ENCODE measurements at places on chromosomes 13 and 19. TPM values are rescaled to one million over a fixed set of nuclear protein-coding genes. Genes with fewer than 3 reads are reported as not detected.
A peak's percentile ranks its signal among the peaks of the same experiment; 100 is the strongest.

GRCh38 chr13:93926425-93926824 is 553.1 kb downstream of the DCT start:
- peaks cover 9% of the 10 kb centered on the region for H3K36me3 ChIP-seq
- H3K27me3 ChIP-seq: no peaks in the 10 kb centered on the region
- peaks cover 16% of the 10 kb centered on the region for H3K4me1 ChIP-seq
- DNase-seq: no peak

The MTUS2 gene
- total RNA-seq: 1.4 TPM

- no peaks in the 10 kb centered on the region for H3K36me3 ChIP-seq
- H3K27ac ChIP-seq: no peak overlapping the region
- peaks cover 54% of the 10 kb centered on the region for H3K27me3 ChIP-seq
- H3K4me3 ChIP-seq: no peak overlapping the region
Observed at GRCh38 chr19:588093-588740, 1.5 kb upstream of the HCN2 start.

GRCh38 chr13:99033814-99034213 is 56.0 kb upstream of the DOCK9 start:
- H3K27me3 ChIP-seq: no peaks in the 10 kb centered on the region
- no peaks in the 10 kb centered on the region for H3K36me3 ChIP-seq
- no peak overlapping the region for H3K27ac ChIP-seq
- no peaks in the 10 kb centered on the region for H3K4me1 ChIP-seq

The FCHO1 gene
- 6.2 TPM for total RNA-seq

- no peaks in the 10 kb centered on the region for H3K27me3 ChIP-seq
- H3K4me3 ChIP-seq: no peak overlapping the region
- no peak overlapping the region for H3K27ac ChIP-seq
- no peak for DNase-seq
- H3K36me3 ChIP-seq: no peaks in the 10 kb centered on the region
Observed at GRCh38 chr13:44347301-44347700, 26.3 kb upstream of the SERP2 start.

- no peak for DNase-seq
- no peaks in the 10 kb centered on the region for H3K27me3 ChIP-seq
- peaks cover 11% of the 10 kb centered on the region for H3K36me3 ChIP-seq
- H3K27ac ChIP-seq: peak overlapping the region; percentile 30
Observed at GRCh38 chr19:38035515-38036495, 128.8 kb downstream of the SIPA1L3 start.

DNA sequence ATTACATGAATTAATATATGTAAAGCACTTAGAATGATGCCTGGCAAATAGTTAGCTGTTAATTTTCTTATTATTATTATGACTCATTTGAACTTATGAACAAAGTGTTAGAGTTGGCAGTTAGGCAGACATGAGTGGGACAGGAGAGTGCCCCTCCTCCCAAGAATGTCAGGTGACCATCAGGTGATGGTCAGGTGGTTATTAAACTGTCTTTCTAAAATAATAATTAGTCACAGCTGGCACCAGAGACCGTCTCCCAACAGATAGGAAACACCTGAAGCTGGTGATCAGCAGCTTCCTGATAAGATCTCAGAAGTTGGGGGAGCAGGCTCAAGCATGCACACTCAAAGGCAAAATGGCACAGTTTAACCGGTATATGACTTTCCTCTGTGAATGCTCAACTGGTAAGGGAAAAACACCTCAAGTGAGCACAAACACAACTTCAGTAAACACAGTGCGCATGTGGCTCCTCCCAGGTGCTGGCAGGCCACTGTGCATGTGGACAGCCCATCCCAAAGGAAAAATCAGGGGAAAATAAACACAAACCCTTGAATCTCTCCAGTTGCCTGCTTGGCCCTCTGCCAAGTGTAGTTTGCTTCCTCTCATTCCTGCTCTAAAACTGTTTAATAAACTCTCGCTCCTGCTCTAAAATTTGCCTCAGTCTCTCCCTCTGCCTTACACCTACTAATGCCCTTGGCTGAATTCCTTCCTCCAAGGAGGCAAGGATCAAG is 54.0 kb downstream of the FLT1 start:
- H3K4me1 ChIP-seq: peaks cover 2% of the 10 kb centered on the region
- H3K27me3 ChIP-seq: peaks cover 10% of the 10 kb centered on the region
- no peak overlapping the region for H3K27ac ChIP-seq
- H3K4me3 ChIP-seq: no peak overlapping the region
- no peaks in the 10 kb centered on the region for H3K36me3 ChIP-seq

DNA sequence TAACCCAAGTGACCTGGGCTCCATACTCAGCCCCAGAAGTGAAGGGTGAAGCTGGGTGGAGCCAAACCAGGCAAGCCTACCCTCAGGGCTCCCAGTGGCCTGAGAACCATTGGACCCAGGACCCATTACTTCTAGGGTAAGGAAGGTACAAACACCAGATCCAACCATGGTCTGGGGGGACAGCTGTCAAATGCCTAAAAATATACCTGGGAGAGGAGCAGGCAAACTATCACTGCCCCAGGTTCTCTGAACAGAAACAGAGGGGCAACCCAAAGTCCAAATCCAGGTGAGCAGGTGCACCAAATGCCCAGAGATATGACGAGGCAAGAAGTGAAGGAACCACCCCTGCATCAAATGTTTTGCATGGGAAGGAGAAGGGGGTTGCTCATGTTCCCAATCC is 6.1 kb upstream of the CEACAM7 start:
- H3K36me3 ChIP-seq: peaks cover 7% of the 10 kb centered on the region
- H3K27ac ChIP-seq: no peak overlapping the region
- H3K4me1 ChIP-seq: no peaks in the 10 kb centered on the region
- H3K27me3 ChIP-seq: no peaks in the 10 kb centered on the region

DNA sequence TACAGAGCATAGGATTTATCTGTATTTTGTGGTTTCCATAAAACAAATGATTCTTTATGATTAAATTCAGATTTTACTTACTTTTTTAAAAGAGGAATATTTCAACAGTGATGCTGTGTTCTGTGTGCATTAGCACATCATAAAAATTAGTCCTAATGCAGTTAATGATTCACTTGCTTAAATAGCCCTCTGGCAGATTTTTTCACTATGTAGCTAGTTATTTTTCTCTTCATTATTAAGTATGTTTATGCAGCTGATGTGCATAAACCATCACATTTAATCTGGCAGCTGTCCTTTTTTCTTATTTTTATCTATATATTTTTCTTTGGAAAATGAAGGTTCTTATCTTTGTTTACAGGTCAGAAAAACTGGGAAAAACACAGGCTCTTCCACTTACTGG is 127.2 kb downstream of the ZNF486 start:
- no peak for DNase-seq
- no peaks in the 10 kb centered on the region for H3K36me3 ChIP-seq

DNA sequence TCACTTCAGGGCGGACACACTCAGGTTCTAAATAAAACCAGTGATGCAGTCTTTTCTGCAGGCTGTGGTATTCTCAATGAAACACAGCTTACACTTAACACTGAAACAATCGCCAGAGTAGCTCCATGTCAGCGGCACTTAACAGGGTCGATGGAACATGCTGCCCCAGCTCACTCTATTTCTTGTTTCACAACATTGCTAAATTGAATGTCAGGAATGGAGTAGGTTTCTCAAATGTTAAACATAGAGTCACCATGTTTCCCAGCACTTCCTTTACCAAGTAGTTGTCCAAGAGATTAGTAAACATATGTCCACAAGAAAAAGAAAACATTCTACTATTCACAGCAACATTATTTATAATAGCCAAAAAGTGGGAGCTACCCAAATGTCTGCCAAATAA is 306.9 kb downstream of the SLITRK6 start:
- H3K4me3 ChIP-seq: no peak overlapping the region
- no peak overlapping the region for H3K27ac ChIP-seq
- no peaks in the 10 kb centered on the region for H3K27me3 ChIP-seq
- DNase-seq: no peak

DNA sequence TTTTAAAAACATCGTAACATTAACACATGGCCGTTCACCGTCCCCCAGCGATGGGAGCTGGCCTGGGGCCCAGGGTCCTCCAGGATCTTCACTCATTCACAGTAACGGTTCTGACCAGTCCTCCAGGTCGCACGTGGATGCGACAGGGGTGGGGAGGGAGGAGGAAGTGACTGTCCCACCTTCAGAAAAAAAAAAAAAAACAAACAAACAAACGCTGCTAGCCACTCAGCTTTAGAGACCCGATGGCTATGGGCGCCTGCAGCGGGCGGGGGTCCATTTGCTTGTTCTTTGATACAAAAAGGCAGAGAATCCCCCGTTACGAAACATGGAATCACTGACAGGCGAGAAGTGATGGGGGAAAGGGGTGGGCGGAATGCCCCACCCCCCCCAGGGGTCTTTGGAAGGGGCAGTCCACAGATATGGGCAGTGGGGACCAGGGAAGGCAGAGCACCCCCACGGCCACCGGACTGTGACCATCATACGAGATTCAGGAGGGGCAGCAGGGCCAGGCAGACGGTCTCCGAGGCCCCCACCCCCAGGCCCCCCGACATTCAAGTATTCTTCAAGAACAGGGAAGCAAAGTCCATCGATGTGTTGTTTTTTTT is 13.3 kb downstream of the MKNK2 start:
- H3K27me3 ChIP-seq: no peaks in the 10 kb centered on the region
- H3K36me3 ChIP-seq: peaks cover 4% of the 10 kb centered on the region

The CD70 gene
- not detected for total RNA-seq

The NUP58 gene
- 59.0 TPM for total RNA-seq

The ZNF471 gene
- not detected for total RNA-seq

GRCh38 chr13:27034678-27035111 is 136.9 kb downstream of the USP12 start:
- no peak for DNase-seq
- H3K4me3 ChIP-seq: peak overlapping the region; percentile 49
- no peaks in the 10 kb centered on the region for H3K36me3 ChIP-seq

The WASF3 gene
- total RNA-seq: 18.9 TPM

DNA sequence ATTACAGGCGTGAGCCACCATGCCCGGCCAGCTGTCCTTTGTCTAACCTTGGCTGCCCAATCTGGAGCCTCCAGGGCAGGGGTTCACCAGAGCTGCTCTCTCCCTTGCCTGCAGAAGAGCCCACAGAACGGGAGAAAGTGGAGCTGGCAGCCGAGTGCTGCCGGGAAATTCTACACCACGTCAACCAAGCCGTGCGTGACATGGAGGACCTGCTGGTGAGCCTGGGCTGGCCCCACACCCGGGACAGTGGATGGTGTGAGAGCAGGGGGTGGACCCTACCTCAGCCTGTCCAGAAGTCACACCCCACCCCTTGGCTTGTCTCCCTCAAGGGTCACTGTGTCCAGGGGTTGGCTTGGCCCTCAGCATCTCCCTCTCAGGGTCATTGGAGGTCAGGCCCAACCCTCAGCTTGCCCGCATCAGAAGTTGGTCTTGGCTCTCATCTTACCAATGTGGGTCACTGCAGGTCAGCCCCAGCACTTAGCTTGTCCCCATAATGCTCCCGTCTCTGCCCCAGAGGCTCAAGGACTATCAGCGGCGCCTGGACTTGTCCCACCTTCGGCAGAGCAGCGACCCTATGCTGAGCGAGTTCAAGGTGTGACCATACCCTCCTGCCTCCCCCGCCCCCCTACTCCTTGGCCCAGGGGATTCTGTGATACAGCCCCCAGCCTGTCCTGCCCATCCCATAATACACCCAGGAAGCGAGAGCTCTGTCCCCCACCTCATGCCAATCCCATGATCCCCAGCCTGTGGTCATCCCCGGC is 20.4 kb downstream of the ARHGEF1 start:
- no peak overlapping the region for H3K27ac ChIP-seq
- no peak overlapping the region for H3K4me3 ChIP-seq
- H3K4me1 ChIP-seq: no peaks in the 10 kb centered on the region
- DNase-seq: no peak

- H3K27ac ChIP-seq: peak overlapping the region; percentile 86
- peaks cover 16% of the 10 kb centered on the region for H3K4me1 ChIP-seq
- no peak overlapping the region for H3K4me3 ChIP-seq
- no peaks in the 10 kb centered on the region for H3K27me3 ChIP-seq
- no peak for DNase-seq
Observed at GRCh38 chr13:109400209-109400608, 386.2 kb downstream of the IRS2 start.

DNA sequence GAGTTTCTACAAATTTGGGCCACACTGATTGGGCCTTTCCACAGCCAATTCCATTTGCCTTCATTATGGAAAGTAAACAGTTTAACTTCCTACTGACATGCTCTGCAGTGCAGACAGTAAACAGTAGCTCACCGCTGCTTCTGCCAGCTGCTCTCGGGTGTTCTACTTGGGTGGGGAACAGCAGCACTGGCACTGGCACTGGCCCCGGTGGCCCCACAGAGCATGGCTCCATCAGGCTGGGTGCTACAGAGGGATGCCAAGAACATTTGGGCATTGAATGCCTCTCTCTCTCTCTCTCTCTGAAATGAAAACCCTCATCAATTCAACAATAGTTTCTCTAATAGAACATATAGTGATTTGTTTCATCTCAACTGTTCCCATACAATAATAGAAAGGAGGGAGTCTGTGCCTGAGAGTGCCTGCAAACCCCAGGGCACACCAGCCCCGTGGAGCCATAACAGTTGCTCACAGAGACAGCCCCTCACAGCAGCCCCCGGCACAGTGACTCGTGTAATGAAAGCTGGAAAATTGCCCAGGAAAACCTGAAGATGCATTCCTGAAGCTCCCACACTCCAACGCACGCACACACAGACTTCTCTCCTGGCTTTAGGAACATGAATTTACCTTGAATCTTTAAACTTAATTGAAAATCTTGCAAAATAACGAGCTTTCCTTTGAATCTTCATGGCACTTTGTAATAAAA is 38.2 kb upstream of the GJB6 start:
- no peak overlapping the region for H3K4me3 ChIP-seq
- H3K4me1 ChIP-seq: peaks cover 47% of the 10 kb centered on the region
- H3K27ac ChIP-seq: peak overlapping the region; percentile 97
- H3K36me3 ChIP-seq: peaks cover 5% of the 10 kb centered on the region

DNA sequence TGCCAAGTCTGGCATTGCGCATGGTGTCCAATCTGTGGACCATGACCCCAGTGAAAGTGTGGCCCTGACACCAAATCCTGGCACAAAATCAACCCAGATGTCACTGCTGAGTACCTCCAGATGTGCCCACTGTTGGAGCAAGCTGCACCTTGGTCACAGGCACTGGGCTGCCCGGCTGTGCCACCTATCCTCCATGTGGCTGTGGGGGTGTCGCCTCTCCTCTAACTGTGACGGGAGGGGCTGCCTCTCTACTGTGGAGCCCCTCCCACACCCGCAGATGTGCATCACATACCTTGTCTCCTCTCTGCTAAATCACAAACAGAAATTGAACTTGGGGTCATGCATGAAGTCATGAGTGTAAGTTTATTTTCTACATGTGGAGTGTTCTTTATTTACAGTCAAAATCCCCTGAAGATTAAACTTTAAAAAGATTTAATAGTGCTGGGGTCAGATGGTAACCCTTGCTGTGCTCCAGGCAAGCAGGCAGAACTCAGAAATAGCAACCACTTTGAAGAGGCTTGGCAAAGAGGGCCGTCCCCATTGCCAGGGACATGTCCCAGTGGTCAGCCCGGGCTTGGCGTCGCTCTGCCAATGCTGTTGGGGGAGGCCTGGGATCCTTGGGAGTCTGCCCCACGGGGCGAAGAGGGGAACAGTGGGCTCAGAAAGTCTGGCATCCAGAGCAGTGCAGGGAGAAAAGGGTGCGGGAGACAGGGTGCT is 46.4 kb upstream of the ZNF536 start:
- no peak overlapping the region for H3K4me3 ChIP-seq
- peaks cover 11% of the 10 kb centered on the region for H3K27me3 ChIP-seq
- H3K36me3 ChIP-seq: no peaks in the 10 kb centered on the region
- no peak for DNase-seq
- H3K4me1 ChIP-seq: peaks cover 4% of the 10 kb centered on the region
- H3K27ac ChIP-seq: no peak overlapping the region
